ENCODE measurements at places on chromosomes 6 and 20. TPM values are rescaled to one million over a fixed set of nuclear protein-coding genes. Genes with fewer than 3 reads are reported as not detected.
A peak's percentile ranks its signal among the peaks of the same experiment; 100 is the strongest.

DNA sequence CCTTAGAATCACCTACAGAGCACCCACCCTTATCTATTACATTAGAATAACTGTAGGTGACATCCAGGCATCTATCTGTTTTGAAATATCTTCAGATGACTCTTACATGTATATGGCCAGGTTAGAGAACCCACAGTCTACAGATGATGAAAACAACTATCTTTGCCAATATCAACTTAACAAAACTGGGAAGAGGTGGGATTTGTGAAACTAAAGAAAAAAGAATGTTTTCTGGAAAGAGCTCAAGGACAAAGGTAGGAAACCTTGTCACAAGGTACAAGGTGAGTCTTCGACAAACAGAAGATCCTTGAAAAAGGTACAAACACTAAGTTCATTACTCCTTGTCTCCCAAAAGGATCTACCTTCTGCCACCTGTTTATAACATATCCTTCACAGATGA lies 47.0 kb upstream of the DST start:
- DNase-seq: no peak

- no peak for DNase-seq
Measured at GRCh38 chr6:148422085-148422484, 79.4 kb downstream of the SASH1 start.

- no peak for DNase-seq
Measured at GRCh38 chr6:168394606-168395005, 46.4 kb upstream of the SMOC2 start.

The TRIM31 gene
- total RNA-seq: not detected

The WFDC5 gene
- total RNA-seq: not detected

- no peak for DNase-seq
Measured at GRCh38 chr6:152750694-152751093, at the start of gene VIP. TSS of gene VIP (plus strand) at chr6:152750797. CDS start at chr6:152752178, 1,381 bp downstream.

- no peak for DNase-seq
Measured at GRCh38 chr6:14727494-14728395, 518.1 kb upstream of the JARID2 start.

- DNase-seq: no peak
Measured at GRCh38 chr6:47375426-47375825, 65.7 kb upstream of the TNFRSF21 start.

The SLC17A3 gene
- total RNA-seq: not detected

DNA sequence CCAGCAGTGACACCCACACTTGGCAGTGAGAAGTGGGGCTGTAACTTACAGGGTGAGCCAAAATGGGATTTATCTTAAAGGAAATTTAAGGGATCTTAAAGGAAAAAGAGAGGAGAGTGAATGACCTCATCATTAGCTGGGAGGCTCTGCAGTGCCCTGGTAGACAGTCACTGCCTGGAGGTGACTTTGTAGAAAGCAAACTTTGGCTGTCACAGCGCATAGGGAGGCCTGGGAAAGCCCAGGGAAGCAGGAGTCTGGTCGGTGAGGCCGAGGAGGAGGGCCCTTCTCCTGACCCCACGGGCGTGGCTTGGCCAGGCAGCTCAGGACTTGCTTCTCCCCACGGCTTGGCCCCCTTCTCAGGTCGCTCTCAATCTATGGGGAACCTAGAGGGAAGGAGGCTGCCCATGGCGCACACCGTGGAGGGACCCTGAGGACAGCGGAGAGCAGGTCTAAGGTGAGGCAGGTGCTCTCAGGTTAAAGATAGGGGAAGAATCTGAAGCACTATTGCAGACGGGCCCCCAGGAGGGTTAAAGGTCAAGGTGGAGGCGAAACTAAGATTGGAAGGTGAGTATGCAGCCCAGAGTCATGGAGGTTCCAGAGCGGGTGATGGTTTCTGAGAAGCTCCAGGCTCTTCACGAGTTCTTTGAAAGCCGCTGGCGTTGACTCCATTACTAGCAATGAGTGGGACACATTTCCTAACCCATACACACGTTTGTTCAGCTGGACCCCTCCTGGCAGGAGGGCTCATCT lies 15.6 kb upstream of the RIPK1 start:
- no peak for DNase-seq

GRCh38 chr6:169223006-169223405 lies 30.6 kb downstream of the THBS2 start:
- DNase-seq: peak; percentile 84

DNA sequence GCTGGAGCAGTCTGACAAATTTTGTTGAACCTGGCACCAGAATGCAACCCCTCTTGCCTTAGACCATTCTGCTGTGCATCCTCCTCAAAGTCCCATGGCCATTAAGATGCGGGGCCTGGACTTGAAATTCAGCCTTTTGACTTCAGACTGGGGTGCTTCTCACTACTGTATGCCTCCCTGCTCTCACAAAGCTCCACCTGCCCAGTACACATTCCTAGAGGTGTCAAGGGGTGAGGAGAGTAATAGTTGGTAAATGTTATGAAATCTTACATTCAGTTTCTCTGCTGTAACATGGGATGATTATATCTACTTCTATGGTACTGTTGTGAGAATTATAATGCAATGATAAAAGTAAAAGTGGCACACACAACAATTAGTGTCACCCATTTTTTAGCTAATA lies 70.8 kb downstream of the TULP4 start:
- DNase-seq: no peak

DNA sequence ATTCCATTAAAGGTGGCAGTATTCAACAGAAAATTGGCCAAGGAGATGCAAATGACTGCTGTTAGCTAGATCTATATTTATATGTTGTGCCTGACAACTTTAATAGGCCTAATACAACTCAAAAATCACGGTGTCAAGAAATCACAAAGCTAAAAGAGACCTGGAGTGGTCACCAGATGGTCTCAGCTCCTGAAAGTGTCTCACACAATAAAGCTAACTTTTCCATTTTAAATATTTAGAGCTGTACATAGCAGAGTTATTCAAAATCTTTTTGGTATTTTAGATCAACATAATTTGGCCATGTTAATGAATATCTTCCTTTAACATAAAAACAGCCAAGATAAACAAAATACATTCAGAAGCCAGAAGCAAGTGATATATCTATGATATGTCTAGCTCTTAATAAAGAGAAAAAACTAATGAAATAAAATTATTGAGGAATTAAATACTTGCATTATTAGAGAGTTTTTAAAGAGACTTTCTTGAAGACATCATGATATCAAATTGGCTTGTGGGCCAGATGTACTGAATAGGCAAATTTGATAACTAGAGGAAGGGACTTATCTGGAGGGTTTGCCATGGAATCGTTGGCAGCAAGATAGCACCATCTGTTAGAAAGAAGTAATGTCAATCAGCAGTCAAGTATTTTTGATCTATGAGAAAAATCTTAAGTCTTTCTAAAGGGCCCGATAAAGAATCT lies 84.9 kb upstream of the SCAF8 start:
- no peak for DNase-seq

DNA sequence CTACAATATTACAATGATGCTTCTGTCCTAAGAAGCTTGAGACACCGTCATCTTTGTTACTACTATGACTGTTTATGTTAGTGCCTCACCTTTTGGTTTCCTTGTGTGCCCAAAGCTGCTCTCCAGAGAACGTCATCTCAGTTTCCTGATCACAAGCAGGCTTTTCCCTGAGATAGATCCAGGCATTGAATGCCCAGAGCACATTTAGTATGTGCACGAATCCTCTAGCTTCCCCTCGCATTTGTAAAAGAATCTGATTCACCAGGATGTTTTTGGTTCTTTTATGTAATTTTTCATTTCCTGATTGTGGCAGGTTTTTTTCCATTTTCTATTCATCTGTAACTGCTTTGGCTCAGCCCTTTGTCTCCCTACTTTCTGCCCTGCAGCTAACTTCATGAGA lies 100.2 kb upstream of the TMEM181 start:
- no peak for DNase-seq

The SYTL3 gene
- 4.1 TPM for total RNA-seq

DNA sequence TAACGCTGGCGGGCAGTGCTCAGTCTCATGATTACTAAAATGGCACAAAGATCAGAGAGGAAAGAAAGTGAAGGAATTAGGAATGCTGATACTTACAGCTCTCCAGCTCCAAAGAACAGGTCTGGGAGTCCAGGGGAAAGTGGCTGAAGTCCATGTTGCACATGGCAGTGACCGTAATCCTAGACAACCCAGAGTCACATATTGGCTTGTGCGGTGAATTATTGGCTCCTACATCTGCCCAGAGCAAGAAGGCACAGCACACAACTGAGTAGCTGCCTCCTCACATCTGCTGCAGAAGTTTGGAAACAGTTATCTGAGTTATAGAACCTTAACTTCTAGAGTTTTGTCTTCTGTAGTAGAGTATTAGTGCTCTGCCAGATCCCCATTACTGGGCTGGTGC lies 47.2 kb downstream of the GABRR2 start:
- no peak for DNase-seq

The OR2H1 gene
- total RNA-seq: not detected

GRCh38 chr6:85460921-85461797 lies 11.3 kb downstream of the NT5E start:
- no peak for DNase-seq

The HSD17B8 gene
- total RNA-seq: 5.3 TPM

- no peak for DNase-seq
Measured at GRCh38 chr20:44241796-44242195, 5.3 kb upstream of the GDAP1L1 start.

GRCh38 chr20:925516-925915 lies 9.4 kb upstream of the ANGPT4 start:
- peak; percentile 14 for DNase-seq

The RRAGD gene
- total RNA-seq: 28.7 TPM

DNA sequence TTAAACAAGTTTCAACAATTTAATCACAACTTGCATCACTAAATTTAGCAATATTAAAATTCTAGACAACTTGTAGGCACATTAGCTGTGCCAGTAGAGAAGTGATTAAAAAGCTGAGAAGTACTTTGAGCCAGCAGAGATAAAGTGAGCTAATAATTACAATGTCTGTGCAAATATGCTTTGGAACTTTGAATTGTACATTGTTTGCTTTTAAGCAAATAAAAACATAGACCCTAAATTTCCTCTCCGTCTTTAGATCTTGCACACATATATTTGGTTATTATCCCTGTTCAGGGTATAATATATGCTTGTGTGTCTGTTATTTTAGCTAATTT lies 44.2 kb upstream of the DEFB112 start:
- DNase-seq: no peak

The MLIP gene
- 0.29 TPM for total RNA-seq

DNA sequence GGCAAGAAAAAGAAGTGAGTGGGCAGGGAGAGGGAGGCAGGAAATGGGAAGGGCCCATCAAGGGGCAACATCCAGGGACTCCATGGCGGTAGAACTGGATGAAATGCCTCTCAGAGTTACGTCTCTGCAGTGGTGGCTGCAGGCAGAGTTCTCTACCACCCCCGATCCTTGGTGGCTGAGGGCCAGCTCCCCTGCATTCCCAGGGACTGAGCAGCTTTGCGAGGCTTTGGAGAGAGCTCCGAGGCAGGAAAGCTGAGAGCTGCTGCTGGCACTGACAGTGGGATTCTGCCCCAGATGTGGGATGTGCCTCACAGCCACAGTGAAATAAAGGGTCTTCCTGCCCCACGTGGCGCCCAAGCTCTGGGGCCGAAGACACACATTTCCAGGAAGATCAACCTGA lies 236.6 kb downstream of the SLC24A3 start:
- DNase-seq: no peak

DNA sequence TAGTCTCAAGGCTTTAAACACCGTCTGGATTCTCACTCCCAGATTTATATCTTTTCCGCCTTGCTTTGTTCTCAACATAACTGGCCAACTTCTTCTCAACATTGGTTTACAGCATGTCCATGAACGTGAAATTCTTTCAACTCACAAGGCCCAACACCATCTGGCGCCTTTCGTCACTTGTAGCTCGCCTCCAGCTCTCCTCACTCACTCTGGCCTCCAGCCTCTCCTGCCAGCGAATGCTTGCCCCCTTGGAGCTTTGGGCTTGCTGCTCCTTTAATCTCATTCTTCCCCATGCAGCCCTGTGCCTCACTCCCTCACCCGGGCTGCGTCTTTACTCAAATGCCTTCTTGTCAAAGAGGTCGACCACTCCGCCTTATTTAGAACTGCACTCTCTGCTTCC lies 324.5 kb downstream of the PRKN start:
- no peak for DNase-seq

GRCh38 chr6:165571721-165572132 lies 91.3 kb downstream of the PDE10A start:
- DNase-seq: no peak

- no peak for DNase-seq
Measured at GRCh38 chr6:128271011-128271410, 249.4 kb downstream of the PTPRK start.

The FAM8A1 gene
- 24.0 TPM for total RNA-seq

DNA sequence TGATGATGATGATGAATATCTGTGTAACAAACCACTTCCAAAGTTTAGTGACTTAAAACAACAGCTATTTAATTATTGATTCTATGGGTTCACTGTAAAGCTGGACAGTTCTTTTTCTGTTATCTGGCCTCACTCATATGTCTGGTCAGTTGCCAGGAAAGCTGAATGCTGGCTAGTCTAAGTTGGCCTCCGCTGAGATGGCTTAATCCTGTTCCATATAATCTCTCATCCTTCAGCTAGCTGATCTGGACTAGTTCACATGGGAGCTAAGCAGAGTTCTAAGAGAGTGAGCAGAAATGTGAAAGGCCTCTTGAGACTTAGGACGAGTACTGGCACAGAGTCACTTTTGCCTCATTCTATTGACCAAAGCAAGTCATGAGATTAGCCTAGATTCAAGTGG lies 334.7 kb upstream of the FLRT3 start:
- no peak for DNase-seq

- DNase-seq: no peak
Measured at GRCh38 chr6:42269974-42270510, 52.4 kb upstream of the MRPS10 start.

The TINAG gene
- total RNA-seq: not detected

The HMGCLL1 gene
- total RNA-seq: 0.29 TPM

The VSTM2L gene
- 0.93 TPM for total RNA-seq

- DNase-seq: no peak
Measured at GRCh38 chr6:125950293-125950692, 6.3 kb upstream of the HINT3 start.

GRCh38 chr20:62539198-62540045 lies 63.6 kb upstream of the GATA5 start:
- DNase-seq: no peak

DNA sequence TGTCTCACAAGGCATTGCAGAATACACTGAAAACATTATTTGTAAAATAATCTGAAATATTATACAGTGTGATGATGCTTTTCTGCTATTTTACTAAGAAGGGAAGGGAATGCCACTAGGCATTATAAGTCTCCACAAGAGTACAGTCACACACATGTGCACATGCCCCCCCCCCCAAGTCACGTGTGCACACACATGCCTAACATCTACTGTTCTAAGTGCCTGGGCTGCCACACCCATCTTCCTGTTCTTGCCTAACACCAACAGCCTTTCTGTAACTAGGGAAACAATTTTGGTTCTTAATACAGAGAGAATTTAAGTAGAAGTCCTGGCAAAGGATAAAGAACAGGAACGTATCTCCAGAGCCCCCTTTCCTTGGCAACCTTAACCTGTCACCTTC lies 58.2 kb upstream of the BCLAF1 start:
- DNase-seq: no peak

The ADGB gene
- not detected for total RNA-seq
